ENCODE measurements at places on chromosomes 7 and 10.

DNA sequence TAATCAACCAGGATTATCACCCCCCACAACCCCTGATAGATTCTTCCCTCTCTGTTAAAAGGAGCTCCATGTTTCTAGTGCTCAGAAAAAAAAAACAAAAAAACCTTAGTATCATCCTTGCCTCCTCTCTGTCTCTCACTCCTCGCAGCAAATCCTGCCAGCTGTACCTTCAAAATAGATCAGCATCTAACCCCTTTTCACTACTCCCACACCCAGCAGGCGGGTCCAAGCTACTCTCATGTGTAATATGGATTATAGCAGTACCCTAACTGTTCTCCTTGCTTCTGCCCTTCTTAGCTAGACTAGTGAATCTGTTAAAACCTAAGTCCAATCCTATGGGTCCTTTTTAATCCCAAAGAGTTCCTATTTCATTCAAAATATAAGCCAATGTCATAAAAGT lies 667.4 kb downstream of the MAGI2 start:
- DNase-seq: no peak

DNA sequence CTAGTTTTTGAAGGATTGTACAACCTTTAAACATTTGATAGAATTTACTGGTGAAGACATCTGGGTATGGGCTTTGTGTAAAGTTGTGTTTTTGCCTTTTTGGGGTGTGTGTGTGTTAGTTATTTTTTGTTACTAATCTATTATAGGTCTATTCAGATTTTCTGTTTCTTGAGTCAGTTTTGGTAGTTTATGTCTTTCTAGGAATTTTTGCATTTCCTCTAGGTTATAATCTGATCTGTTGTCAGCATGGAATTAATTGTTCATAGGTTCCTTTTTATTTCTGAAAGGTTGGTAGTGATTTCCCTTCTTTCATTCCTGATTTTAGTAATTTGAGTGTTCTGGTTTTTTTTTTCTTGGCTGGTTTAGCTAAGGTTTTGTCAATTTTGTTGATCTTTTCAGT lies 17.7 kb downstream of the SEPTIN7 start:
- no peak for DNase-seq

DNA sequence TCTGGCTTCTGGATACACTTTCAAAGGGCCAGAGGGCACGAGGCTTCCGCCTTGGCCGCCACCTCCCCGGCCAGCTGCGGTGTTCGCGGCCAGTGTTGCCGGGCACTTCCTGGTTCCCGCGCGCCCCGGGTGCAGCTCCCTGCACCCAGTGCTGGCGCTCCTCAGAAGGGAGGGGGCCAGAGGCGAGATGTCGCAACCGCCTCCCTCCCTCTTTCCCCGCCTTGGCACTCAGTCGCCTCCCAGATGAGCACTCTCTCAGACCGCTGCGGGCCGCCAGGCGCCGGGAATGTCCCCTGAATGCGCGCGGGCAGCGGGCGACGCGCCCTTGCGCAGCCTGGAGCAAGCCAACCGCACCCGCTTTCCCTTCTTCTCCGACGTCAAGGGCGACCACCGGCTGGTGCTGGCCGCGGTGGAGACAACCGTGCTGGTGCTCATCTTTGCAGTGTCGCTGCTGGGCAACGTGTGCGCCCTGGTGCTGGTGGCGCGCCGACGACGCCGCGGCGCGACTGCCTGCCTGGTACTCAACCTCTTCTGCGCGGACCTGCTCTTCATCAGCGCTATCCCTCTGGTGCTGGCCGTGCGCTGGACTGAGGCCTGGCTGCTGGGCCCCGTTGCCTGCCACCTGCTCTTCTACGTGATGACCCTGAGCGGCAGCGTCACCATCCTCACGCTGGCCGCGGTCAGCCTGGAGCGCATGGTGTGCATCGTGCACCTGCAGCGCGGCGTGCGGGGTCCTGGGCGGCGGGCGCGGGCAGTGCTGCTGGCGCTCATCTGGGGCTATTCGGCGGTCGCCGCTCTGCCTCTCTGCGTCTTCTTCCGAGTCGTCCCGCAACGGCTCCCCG lies at the start of gene FFAR4:
TSS of gene FFAR4 (plus strand) at position 231 of the 842 bp plus-strand sequence. CDS start at position 287, 56 bp downstream.
- DNase-seq: no peak

DNA sequence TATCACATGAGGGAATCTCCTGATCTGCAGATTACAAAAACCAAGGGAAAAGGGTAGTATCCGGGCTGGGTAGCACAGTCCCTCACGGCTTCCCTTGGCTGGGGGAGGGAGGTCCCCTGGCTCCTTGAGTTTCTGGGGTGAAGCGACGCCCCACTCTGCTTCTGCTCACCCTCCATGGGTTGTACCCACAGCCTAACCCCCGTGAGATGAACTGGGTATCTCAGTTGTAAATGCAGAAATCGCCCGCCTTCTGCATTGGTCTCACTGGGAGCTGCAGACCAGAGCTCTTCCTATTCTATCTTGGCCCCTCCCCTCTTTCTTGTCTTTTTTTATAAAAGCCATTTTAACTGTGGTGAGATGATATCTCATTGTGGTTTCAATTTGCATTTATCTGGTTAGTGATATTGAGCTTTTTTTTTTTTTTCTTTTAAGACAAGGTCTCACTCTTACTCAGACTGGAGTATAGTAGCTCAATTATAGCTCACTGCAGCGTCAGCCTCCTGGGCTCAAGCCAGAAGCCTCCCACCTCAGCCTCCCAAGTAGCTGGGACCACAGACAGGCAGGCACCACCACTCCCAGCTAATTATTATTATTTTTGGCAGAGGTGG lies 87.8 kb downstream of the ABCC2 start:
- DNase-seq: peak; percentile 65

GRCh38 chr7:105493923-105494315 lies 28.2 kb downstream of the PUS7 start:
- no peak for DNase-seq

GRCh38 chr7:105723572-105723971 lies 142.3 kb upstream of the EFCAB10 start:
- no peak for DNase-seq

GRCh38 chr7:107394276-107394675 lies 75.6 kb upstream of the GPR22 start:
- DNase-seq: no peak

DNA sequence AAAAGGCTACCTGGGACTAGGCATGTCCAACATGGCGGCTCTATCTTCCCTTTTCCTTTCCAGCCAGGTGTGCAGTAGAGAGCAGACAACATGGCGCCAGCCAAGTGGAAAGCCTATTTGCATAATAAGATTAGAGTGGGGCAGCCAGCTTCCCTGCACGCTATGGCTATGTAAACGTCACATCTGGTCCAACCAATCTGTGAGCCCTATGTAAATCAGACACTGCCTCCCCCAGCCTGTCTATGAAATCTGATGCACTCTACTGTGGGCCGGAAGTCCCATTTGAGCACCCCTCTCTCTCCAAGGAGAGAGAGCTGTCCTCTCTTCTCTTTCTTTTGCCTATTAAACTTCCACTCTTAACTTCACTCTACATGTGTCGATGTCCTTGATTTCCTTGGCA lies 984.9 kb upstream of the AUTS2 start:
- no peak for DNase-seq

DNA sequence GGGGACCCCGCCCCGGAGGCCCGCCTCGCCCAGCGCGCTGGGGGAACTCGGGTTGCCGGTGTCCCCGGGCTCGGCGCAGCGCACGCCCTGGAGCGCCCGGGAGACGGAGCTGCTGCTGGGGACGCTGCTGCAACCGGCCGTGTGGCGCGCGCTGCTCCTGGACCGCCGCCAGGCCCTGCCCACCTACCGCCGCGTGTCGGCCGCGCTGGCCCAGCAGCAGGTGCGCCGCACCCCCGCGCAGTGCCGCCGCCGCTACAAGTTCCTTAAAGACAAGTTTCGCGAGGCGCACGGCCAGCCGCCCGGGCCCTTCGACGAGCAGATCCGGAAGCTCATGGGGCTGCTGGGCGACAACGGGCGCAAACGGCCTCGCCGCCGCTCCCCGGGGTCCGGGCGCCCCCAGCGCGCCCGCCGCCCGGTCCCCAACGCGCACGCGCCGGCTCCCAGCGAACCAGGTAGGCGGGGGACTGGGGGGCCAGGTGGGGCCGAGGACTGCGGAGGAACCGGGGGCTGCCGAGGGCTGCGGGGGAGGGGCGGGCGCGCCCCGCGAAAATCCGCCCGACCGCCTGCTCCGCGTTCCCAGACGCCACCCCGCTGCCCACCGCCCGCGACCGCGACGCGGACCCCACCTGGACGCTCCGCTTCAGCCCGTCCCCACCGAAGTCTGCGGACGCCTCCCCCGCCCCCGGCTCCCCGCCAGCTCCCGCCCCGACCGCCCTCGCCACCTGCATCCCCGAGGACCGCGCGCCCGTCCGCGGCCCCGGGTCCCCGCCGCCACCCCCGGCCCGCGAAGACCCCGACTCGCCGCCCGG lies 574 bp downstream of the UTF1 start:
- peak; percentile 50 for DNase-seq

DNA sequence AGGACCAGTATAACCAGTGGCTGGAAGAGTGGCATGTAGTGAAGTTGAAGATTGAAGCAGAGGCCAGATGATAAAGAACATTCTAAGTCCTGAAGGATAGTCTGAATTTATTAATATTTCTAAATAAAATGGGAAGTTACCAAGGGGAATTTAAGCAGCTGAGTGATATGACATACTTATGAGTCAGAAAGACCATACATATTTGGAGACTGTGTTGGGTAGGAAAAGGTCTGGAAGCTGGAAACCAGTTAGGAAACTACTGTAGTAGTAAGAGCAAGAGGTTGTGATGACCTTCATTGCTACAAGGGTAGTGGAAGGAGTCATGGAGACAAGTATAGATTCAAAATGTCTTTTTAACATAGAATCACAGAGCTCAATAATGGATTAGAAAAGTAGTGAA lies 752.3 kb downstream of the SUGCT start:
- DNase-seq: no peak

DNA sequence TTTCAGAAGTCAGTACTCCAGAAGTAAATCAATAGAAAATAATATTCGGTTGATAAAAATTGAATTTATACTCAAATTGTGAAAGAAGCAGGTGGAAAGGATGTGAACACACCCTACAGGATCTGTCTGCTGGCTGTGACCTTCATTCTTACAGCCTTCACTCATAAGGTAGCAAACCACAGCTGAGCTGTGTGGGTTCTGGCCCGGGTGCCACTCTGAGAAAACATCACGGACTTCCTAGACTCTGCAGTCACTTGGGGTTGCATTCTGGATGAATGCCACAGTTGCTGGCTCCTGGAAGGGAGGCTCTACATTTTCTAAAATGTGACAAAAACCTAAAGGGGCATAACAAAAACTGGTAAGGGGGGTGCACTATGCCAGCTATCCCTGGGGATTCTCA lies 36.0 kb upstream of the ABLIM1 start:
- DNase-seq: no peak

GRCh38 chr10:5645944-5646617 lies 20.3 kb downstream of the ASB13 start:
- no peak for DNase-seq
